Stomach (tissue), 19 donors: ENCODE measurements at places on chromosomes 13 and 19.
A peak's percentile ranks its signal among the peaks of the same experiment; 100 is the strongest.

- no peak for DNase-seq
Measured at GRCh38 chr13:28429685-28430290, 65.1 kb downstream of the FLT1 start.

- DNase-seq = peak; percentile 76
Measured at GRCh38 chr13:93227280-93227877, 772 bp downstream of the GPC6 start.

- DNase-seq = no peak
Measured at GRCh38 chr13:20425819-20426219, 99.8 kb downstream of the CRYL1 start.

DNA sequence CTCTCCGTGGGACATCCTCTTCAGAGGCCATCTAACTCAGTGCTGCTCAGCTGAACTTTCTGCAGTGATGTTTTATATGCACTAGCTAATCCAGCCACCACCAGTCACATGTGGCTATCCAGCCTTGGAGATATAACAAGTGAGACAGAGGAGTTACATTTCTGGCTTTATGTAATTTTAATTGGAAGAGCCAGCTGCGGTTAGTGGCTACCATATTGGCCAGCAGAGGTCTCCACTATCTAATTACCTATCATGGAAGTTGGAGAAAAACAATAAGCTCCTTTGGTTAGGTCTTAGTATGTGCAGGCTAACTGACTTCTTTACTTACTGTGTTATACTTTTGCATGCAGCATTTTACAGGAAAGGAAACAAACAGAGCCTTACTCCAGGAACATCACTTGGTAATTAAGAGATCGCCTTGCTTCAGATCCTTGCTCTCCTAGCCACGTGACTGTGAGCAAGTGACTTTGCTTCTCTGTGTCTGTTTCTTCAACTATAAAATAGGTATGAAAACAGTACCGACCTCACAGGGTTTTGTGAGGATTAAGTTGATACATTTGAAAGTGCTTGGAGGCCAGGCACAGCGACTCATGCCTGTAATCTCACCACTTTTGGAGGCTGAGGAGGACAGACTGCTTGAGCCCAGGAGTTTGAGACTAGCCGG, 1.6 kb upstream of the KLK10 start:
- peak; percentile 34 for DNase-seq

- no peak for DNase-seq
Measured at GRCh38 chr13:74682746-74683145, 548.5 kb upstream of the KLF12 start.

DNA sequence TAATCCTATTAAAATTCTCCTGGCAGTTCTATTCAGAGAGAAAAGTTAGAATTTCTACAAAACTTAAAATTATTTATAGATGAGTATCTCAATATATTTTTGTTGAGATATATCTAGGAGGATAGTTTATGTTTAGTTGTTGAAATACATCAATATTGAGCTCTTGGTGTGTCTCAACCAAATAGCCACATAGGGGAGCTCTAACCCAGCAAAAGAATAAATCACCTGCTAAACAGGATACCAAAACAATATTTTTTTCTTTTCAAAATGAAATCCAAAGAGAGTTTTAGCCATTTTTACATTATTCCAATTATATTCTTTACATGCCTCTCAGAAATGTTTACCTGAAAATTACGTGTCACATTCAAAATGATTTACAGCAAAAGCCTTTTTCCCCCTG, 954.7 kb downstream of the SLITRK6 start:
- DNase-seq = peak; percentile 23

GRCh38 chr19:12208221-12208620, 45.3 kb downstream of the ZNF136 start:
- no peak for DNase-seq

- no peak for DNase-seq
Measured at GRCh38 chr19:38031423-38031770, 124.4 kb downstream of the SIPA1L3 start.

DNA sequence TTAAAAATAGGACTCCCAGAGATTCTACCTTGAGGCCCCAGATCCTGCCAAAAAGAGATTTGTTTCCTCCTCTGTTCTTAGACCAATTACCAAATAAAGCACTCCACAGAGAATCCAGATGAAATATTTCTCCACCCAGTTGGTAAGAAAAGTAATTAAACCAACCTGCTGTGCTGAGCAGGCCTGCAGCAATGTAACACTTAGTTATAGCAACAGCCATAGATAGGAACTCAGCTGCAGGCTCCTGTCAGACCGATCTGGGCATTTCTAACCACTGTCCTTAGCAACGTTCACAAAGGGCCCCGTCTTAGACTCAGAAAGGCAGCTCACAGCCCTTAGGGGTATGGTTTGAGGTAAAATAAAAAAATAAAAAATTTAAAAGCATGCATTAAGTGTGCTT, 271.1 kb downstream of the KCNRG start:
- DNase-seq = no peak

DNA sequence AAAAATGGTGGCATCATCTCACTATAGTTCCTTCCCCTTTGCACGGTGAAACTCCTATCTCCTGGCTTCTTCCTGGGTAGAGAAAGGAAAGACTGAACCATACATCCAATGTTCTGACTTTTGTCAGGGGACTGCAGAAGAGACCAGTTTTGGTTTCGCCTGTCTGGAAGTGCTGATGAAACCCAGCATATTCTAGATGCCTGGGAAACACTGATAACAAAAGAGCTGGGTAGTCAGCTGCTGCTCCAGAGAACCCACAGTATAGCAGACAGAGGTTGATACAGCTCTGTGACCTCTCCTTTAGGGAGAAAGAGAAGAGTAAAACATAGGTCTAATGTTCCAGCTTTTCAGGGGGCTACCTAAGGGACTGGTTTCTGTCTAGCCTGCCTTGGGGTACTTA, 695.3 kb downstream of the DIAPH3 start:
- DNase-seq = no peak

DNA sequence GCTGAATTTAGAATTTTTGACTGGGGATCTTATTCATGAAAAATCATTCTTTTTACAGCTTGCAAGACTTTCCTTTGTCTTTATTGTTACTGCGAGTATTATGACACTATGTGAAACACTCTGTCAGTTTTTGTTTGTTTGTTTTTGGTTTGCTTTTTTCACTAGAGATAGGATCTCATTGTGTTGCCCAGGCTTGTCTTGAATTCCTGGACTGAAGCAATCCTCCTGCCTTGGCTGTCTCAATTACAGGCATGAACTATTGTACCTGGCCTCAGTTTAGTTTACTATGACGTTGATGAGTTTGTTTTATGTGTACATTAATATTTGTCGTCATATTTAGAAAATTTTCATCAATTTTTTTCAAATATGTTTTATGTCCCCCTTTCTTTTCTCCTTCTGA, 1030.0 kb upstream of the PRR20A start:
- DNase-seq = no peak

- peak; percentile 97 for DNase-seq
Measured at GRCh38 chr19:47096100-47096704, 17.4 kb downstream of the ZC3H4 start.

- DNase-seq = peak; percentile 70
Measured at GRCh38 chr13:21033856-21034602, 27.4 kb downstream of the LATS2 start.

- peak; percentile 87 for DNase-seq
Measured at GRCh38 chr19:1064661-1065605, 2.0 kb upstream of the ARHGAP45 start.

GRCh38 chr19:50500753-50501151, 10.2 kb downstream of the JOSD2 start:
- DNase-seq = no peak

GRCh38 chr13:30216111-30216510, 91.2 kb downstream of the KATNAL1 start:
- peak; percentile 21 for DNase-seq

DNA sequence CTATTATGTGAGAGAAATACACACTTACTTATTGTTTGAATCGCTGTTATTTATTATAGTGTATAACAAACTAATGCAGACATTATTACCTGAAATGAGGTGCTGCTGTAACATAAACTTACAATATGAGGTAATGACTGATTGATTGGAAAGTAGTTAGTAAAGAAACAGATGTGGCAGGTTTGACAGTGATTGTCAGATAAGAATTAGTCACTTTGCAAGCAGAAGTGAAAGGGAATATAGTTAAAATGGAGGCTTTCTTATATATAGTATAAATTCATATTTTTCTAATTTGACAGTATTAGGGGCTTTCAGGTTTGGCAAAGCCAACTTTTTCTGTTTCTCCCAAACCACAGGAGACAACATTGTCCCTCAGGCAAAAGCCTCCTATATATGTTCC, 20.6 kb downstream of the MIR17HG start:
- DNase-seq = no peak

DNA sequence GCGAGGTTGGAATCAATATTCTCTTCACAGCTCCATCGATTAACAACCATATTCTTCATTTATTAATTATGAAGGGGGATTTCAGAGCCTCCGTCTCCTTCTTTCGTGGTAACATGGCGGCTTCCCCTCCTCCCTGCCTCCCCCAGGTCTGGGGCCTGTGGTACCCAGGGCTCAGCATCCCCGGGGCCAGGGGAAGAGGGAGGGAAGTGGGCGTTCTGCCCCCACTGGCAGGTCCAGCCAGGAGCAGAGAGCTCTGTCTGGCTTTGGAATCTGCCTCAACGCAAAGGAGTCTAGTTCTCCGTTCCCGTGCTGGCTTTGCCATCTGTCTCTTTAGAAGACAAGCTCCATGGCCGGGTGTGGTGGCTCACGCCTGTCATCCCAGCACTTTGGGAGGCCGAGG, 37.8 kb upstream of the ONECUT3 start:
- DNase-seq = no peak

- DNase-seq = no peak
Measured at GRCh38 chr13:42780044-42780443, 1.3 kb upstream of the FAM216B start.

GRCh38 chr19:56066152-56067023, 54.7 kb downstream of the ZNF787 start:
- peak; percentile 74 for DNase-seq

- no peak for DNase-seq
Measured at GRCh38 chr13:51858433-51859247, 3.1 kb upstream of the CCDC70 start.

- DNase-seq = peak; percentile 40
Measured at GRCh38 chr19:7597689-7598088, 2.0 kb downstream of the CAMSAP3 start.

- no peak for DNase-seq
Measured at GRCh38 chr13:43306372-43306771, 283.0 kb downstream of the DNAJC15 start.

DNA sequence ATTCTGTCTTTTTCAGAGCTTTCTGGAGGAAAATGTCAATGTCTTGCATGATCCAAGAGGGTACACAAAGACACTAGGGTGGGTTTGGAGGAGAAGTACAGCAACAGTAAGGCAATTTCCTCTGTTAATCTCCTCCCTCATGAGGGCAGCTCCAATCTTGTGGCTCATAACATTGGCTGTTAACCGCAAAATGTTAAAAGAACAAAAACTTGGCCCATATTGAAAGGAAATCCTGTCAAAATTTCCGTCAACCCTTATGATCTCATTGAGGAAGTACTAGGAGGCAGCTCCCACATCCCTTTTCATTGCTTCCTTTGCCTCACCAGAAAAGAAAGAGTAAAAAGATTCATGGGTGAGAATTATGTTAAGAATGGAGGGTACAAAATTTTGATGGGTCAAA, 11.6 kb downstream of the OXGR1 start:
- peak; percentile 44 for DNase-seq

- DNase-seq = no peak
Measured at GRCh38 chr13:44622261-44622660, 46.1 kb upstream of the TSC22D1 start.

DNA sequence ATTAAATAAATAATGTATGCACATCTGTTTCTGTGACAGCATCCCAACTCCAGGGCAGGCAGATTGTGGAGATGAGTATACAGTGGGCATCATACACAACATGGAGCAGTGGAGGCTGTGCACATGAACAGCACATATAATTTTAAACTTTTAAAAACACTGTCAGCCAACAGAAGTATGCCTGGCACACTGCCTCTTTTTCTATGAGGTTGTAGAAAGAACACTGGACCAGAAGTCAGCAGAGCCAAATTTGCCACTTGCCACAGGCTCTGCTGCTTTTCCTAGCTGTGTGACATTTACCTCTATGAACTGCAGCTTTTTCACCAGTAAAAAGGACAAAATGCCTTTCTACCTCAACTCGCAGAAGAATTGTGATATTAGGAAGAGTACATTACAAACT, 118.7 kb downstream of the FRY start:
- peak; percentile 27 for DNase-seq

DNA sequence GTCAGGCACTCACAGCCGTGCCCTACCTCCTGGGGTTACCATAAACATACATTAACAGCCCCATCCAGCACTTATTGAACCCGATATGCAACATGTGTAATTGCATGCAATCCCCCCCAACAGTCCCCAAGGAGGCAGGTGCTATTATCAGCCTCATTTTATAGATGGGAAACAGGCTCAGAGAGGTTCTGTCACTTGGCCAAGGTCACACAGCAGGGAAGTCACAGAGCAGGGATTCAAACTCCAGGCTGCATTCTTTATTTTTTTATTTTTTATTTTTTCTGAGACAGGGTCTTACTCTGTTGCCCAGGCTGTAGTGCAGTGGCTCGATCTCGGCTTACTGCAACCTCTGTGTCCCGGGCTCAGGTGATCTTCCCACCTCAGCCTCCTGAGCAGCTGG, 38.4 kb upstream of the TNFAIP8L1 start:
- DNase-seq = no peak

- DNase-seq = peak; percentile 69
Measured at GRCh38 chr13:44906713-44907112, 82.6 kb downstream of the NUFIP1 start.

DNA sequence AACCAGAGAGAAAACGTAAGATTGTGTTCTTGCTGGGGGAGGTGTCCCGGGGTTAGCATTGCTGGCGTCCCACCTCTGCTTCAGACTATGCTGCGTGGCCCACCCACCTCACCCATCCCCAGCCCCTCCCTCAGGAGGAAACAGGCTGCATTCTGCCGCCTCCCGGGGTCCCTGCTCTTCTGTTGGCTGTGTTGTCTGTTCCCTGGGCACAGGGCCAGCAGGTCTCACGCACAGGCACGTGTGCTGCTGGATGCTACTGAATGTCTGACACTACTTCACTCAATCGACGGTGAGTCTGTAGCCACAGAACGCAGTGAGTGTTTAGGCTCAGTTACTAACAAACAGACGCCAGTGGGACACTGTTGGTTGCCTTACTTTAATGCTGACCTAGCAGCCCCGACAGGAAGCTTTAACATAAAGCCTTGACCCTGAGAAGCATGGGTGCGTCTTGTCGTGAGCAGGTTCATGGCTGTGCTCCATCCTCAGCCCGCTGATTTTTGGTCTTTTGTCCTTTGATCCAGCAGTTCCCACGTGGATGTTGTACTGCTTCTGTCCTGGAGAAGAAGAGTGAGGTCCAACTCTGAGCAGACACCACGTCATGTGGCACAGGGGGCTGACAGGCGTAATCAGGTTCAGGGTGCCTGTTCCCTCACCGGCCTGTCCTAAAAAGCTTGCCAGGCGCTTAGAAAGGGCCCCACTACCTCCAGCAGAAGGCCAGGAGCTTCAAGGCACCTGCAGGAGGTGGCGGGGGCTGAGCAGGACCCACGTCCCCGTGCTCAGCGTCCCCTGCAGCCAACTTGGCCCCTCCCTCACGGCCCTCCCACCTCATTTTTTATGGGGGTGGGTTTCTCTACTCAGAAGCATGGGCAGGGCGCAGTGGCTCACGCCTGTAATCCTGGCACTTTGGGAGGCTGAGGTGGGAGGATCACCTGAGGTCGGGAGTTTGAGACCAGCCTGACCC, 26.0 kb downstream of the NAXD start:
- peak; percentile 24 for DNase-seq
